ENCODE measurements at places on chromosomes 13 and 19. TPM values are rescaled to one million over a fixed set of nuclear protein-coding genes. Genes with fewer than 3 reads are reported as not detected.

Gene NKPD1
- total RNA-seq = 0.08 TPM

Gene LRRC25
- total RNA-seq = not detected

Gene SPTBN4
- 1.2 TPM for total RNA-seq

Gene PLIN4
- total RNA-seq = 0.59 TPM

Gene MCEMP1
- not detected for total RNA-seq

Gene AMH
- total RNA-seq = 0.38 TPM

Gene CGB5
- not detected for total RNA-seq

Gene ZNF284
- 3.3 TPM for total RNA-seq

Gene ZNF614
- 10.9 TPM for total RNA-seq

Gene ZNF383
- total RNA-seq = 5.3 TPM

Gene LMO7
- 72.4 TPM for total RNA-seq

Gene RNF17
- total RNA-seq = 0.30 TPM

Gene CRYL1
- total RNA-seq = 33.7 TPM

Gene ZNF709
- 2.8 TPM for total RNA-seq

Gene HTR2A
- total RNA-seq = 7.5 TPM

Gene ATP12A
- not detected for total RNA-seq

Gene ZNF524
- total RNA-seq = 7.5 TPM

Gene SLC10A2
- total RNA-seq = not detected

Gene ZNF224
- total RNA-seq = 28.4 TPM

Gene PPP1R12C
- total RNA-seq = 30.4 TPM

Gene ZNF71
- total RNA-seq = 8.3 TPM

Gene SELENOV
- not detected for total RNA-seq

Gene SOHLH2
- total RNA-seq = 0.38 TPM

Gene TEX29
- total RNA-seq = 3.6 TPM

Gene KIR2DL3
- not detected for total RNA-seq

Gene EXOC3L2
- total RNA-seq = under 0.01 TPM

Gene LEUTX
- total RNA-seq = not detected

Gene CEACAM4
- not detected for total RNA-seq

Gene MIDN
- total RNA-seq = 15.9 TPM

All from smooth muscle cell of the coronary artery (primary cell).